ENCODE measurements at places on chromosomes 13 and 19.

GRCh38 chr13:25295701-25296100 is 5.7 kb upstream of the NUP58 start:
- no peak for DNase-seq

DNA sequence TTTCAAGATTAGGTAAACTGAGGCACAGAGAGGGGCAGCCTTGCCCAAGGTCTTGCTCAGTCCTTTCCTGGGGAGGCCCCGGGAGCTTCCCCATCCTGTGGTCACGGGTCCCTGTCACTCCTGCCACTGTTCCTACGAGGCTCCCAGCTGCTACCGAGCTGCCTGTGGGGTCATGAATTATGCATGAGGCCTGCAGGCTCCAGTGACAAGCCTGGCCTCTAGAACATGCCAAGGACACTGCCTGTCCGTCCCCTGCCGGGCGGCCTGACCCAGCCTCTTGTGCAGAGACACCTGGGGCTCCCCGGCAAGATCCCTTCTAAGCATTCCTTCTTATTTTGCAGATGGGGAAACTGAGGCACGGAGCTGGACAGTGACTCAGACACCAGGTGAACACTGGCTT is 2.7 kb downstream of the FCHO1 start:
- no peak for DNase-seq

GRCh38 chr19:50896591-50897190 is 14.5 kb downstream of the KLK4 start:
- peak; percentile 5 for DNase-seq

DNA sequence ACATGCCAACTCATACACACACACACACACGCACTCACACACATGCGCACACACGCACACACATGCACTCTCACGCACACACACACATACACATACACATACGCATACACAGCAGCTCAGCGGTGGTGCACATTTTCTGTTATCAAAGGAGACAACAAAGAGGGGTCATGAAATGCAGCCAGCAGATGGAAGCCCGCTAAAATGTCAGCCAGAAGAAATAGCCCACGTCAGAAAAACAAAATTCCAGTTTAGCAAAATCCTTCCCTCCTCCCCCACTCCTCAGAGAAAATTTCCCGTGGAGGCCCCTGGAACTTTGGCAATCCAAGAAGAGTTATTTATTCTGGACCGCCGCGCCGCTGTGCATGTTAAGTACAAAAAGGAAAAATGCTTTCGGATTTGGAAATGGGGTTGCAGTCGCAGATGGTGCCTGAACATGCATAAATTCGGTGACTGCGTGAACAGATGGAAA is 114.6 kb upstream of the VSTM2B start:
- no peak for DNase-seq

- no peak for DNase-seq
These were observed 1366.0 kb downstream of the UQCRFS1 start for GRCh38 chr19:27846944-27847343.

- DNase-seq, result no peak
These were observed 117.6 kb upstream of the MCF2L start for GRCh38 chr13:112851107-112852038.

GRCh38 chr19:57282011-57282643 is 1.8 kb downstream of the ZNF460 start:
- peak; percentile 39 for DNase-seq

DNA sequence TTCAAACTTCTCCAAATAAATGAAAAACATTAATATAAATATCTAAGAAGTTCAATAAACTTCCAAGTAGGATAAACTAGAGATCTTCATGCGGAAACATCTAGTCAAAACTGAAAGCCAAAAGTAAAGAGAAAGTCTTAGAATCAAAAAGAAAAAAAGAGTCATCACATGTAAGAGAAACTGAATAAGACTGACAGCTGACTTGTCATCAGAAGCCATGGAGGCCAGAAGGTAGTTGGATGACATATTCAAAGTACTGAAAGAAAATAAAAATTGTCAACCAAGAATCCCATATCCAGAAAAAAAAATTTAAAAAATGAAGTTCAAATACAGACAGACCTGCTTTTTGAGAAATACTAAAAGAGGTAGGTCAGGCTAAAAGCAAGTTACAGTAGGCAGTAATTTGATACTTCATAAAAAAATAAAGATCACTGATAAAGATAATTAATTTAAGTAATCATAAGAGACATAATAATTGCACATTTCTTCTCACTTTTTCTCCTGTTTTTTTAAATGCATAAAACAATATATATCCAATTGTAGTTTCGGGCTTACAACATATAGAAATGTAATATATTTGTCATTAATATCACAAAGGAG is 327.6 kb upstream of the PCDH9 start:
- no peak for DNase-seq

DNA sequence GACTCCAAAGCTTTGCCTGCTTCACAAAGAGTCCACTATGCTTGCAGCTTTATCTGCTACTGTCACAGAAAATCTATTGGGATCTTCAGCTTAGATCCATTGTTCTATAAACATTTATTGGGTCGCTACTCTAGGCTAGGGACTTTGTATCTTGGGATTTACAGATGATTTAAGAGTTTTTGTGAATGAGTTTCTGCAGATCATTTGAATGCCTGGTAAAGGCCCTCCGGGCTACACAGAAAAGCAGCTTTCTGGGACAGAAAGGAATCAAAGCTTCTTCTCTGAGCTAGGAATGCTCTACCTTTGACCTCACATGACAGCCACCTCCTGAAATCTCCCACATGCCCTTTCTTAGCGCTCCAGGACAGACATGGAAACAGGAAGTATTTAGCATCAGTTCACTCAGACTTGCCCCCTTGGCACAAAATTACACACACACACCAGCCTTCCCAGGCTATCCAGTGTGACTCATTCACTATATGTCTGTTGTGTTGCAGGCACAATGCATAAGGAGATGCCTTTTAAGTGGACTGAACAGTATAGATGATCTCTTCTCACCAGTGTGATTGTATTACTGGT is 492.4 kb downstream of the DACH1 start:
- no peak for DNase-seq

- DNase-seq, result no peak
These were observed 12.7 kb upstream of the GAS6 start for GRCh38 chr13:113876346-113877148.

DNA sequence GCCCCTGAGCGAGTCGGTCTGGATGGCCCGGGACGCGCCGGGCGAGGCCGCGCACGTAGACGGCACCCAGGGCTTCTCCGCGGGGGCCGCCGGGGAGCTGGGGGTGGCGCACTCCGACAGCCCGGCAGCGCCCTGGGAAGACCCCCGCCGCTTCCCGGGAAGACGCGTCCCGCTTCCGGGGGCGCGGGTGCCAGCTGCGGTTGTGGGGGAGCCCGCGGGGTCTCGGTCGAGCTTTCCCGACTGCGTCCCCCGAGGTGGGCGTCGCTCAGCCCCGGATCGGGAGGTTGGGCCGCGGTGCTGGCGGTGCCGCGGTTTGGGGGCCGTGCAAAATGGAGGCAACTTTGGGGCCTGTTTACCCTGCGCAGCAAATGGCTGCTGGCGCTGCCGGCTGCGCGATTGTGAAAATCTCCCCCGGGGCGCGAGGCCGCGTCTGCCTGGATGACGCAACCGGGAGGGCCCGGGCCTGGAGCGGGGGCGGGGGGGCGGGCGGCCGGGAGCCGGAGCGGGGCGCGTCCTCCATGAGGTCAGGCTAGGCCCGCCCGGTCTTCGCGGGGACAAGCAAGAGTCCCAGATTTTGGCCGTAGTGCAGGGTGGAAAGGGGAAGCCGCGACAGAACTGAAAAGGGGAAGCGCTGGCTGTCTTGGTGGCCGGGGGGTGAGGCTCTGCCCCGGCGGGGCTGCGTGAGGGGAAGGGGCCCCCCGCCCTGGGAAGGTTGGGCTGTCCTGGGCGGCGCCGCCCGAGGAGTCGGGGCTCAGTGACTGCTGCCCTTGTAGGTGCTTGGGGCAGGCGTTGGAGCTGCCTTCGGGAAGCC is 11.3 kb downstream of the PEAK3 start:
- peak; percentile 93 for DNase-seq

DNA sequence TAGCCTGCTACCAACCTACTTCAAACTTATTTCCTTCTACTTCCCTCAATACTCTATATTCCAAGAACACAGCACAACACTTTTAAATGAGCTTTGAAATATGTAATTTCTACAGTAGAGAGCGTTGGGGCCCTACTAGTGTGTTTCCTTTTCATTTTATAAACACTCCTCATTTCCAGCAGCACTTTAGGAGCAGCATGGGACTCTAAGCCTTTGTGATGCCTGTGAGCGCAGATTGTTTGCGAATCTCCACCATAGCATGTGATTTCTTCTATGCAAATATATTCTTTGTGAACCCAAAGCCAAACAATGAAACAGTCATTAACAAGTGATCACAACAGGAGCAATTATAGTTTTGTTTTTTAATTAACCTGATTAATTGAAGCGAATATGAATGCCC is 3.6 kb downstream of the SOHLH2 start:
- DNase-seq, result no peak

DNA sequence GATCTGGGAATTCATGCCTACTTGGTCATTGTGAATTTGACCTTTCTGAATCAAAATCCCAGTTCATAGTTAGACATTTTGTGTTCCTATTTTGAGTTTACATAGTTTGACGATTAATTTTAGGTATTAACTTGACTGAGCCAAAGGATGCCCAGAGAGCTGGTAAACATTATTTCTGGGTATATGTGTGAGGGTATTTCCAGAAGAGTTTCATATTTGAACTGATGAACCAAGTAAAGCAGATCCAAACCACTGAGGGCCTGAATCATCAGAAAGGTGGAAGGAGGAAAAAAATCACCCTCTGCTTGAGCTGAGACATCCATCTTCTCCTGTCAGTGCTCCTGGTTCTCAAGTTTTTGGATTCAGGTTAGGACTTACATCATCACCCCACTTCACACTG is 116.6 kb downstream of the CYSLTR2 start:
- no peak for DNase-seq

DNA sequence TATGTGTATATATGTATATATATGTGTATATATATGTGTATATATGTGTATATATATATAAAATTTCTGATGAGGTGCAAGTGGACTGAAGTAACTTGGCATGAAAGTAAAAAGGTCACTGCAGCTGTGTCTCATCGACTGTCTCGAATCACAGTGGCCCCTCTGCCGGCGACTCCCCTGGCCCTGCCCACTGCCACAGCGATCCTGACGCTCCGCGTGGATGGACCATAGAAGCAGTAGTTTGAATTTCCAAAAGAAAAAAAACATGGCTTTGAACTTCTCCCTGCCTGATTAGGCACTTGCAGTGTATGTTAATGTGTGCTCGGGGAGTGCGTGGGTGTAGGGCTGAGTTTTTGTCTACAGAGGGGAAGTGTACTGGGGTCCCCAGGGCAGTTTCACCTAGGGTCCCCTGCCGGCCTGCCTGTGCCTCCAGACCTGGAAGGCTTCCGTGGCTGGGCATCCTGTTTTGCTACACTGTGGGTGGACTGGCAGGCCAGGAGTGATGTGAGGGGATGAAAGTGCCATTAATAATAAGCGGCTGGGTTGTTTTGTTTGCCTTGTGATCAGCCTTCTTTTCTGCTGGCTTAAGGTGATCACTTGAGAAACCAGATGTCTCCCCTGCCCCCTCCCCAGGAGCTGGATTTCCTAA is 10.8 kb downstream of the ZIC5 start:
- DNase-seq, result no peak

- no peak for DNase-seq
These were observed 17.3 kb upstream of the GPI start for GRCh38 chr19:34347561-34348165.

GRCh38 chr19:48502350-48503018 is 9.2 kb downstream of the LMTK3 start:
- no peak for DNase-seq

DNA sequence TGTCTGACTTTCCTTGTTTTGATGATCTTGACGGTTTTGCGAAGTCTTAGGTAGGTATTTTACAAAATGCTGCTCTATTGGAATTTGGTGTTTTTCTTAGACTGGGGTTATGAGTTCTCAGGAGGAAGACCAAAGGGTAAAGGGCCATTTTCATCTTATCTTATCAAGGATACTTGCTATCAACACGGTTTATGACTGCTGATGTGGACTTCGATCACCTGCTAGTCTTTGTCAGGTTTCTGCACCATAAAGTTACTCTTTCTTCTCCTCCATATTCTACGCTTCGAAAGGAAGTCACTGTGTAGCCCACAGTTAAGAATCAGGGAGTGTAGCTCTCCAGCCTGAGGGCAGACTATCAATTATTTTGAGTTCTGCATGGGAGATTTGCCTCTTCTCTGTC is 7.4 kb upstream of the CEBPG start:
- DNase-seq, result no peak

- DNase-seq, result no peak
These were observed 24.1 kb upstream of the NDFIP2 start for GRCh38 chr13:79456656-79457365.

GRCh38 chr19:44807162-44807561 is 1.7 kb upstream of the BCAM start:
- DNase-seq, result peak; percentile 88

- peak; percentile 70 for DNase-seq
These were observed 61.2 kb downstream of the MLLT1 start for GRCh38 chr19:6218491-6219146.

DNA sequence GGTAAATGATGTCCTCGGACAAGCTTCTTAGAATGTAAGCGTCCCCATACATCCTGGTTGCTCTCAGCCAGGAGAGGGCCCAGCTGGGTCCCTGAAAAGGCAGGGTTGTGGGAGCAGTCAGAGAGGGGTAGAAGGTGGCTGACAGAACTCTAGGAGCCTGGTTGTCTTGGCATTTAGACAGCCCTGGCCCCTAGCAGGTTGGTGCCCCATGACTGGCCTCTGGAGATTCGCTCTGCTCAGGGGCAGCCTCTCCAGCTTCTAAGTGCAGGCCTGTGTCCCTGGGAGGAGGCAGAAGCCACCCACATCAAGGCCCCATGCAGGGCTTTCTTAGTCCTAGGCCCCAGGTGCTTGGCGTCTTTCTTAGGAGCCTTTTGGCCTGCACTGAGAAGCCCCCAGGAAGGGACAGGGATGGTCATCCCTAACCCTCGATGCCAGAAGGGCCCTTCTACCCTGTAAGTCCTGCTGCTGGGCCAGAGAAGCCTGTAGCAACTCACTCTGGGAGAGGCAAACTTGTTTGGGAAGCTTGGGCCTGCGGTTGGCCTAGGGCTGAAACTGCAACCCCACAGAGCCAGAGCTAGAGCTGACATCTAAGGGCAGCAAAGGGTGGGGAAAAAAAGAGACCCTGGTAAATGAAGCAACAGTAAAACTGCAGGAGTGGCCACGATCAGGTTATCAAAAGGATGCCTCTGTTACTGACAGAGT is 2.8 kb upstream of the CDX2 start:
- DNase-seq, result no peak

- peak; percentile 46 for DNase-seq
These were observed 37.8 kb downstream of the TNFSF14 start for GRCh38 chr19:6632002-6632621.
